GM23338 (cell line): ENCODE measurements at places on chromosomes 3 and 15.
A peak's percentile ranks its signal among the peaks of the same experiment; 100 is the strongest.

- no peaks in the 10 kb centered on the region for H3K27me3 ChIP-seq
- peaks cover 5% of the 10 kb centered on the region; the same call in 1 of the 2 replicates for H3K4me1 ChIP-seq
- H3K36me3 ChIP-seq, result no peaks in the 10 kb centered on the region
Measured at GRCh38 chr3:129398803-129399144, 29.7 kb downstream of the EFCAB12 start.

GRCh38 chr3:39207361-39208186 is 15.2 kb upstream of the XIRP1 start:
- H3K4me3 ChIP-seq, result no peak overlapping the region
- no peak overlapping the region for H3K27ac ChIP-seq
- H3K4me1 ChIP-seq, result peaks cover 23% of the 10 kb centered on the region
- H3K36me3 ChIP-seq, result no peaks in the 10 kb centered on the region

- H3K36me3 ChIP-seq, result peaks cover 76% of the 10 kb centered on the region
- no peak overlapping the region for H3K4me3 ChIP-seq
- H3K4me1 ChIP-seq, result peaks cover 32% of the 10 kb centered on the region
- peak overlapping the region; percentile 74 for H3K27ac ChIP-seq
- no peak for DNase-seq
Measured at GRCh38 chr15:64690008-64690407, 85.4 kb downstream of the RBPMS2 start.

GRCh38 chr3:17793542-17794195 is 51.2 kb upstream of the TBC1D5 start:
- no peak overlapping the region for H3K27ac ChIP-seq
- H3K4me3 ChIP-seq, result no peak overlapping the region
- DNase-seq, result no peak
- no peaks in the 10 kb centered on the region for H3K4me1 ChIP-seq
- H3K36me3 ChIP-seq, result no peaks in the 10 kb centered on the region
- H3K27me3 ChIP-seq, result no peaks in the 10 kb centered on the region

DNA sequence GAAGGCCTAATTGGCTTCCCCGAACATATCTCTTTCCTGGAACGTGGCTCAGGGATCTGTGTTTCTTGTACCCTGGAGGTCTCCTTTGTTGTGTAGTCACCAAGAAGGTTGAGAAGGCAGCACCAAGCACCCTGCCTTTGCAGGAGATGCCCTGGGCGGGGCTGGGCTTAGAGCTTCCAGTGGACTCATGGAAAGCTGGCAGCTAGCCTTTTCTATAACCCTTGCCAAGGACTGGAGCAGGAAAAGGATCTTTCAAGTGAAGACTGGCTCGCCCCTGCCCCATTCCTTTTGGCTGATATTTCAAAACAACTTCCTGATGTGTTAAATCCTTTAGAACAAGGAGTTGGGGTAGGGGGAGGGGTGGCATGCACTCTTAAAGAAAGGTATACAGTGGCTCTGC is 58.9 kb upstream of the EPHA6 start:
- no peaks in the 10 kb centered on the region for H3K27me3 ChIP-seq
- H3K36me3 ChIP-seq, result no peaks in the 10 kb centered on the region
- DNase-seq, result no peak
- no peaks in the 10 kb centered on the region for H3K4me1 ChIP-seq
- H3K27ac ChIP-seq, result no peak overlapping the region

- H3K27me3 ChIP-seq, result no peaks in the 10 kb centered on the region
- no peaks in the 10 kb centered on the region for H3K36me3 ChIP-seq
- peak overlapping the region; percentile 95 for H3K27ac ChIP-seq
- H3K4me1 ChIP-seq, result peaks cover 42% of the 10 kb centered on the region
- DNase-seq, result peak; percentile 50
- peak overlapping the region; percentile 41 for H3K4me3 ChIP-seq
Measured at GRCh38 chr3:42024591-42025351, 62.9 kb upstream of the ULK4 start.

DNA sequence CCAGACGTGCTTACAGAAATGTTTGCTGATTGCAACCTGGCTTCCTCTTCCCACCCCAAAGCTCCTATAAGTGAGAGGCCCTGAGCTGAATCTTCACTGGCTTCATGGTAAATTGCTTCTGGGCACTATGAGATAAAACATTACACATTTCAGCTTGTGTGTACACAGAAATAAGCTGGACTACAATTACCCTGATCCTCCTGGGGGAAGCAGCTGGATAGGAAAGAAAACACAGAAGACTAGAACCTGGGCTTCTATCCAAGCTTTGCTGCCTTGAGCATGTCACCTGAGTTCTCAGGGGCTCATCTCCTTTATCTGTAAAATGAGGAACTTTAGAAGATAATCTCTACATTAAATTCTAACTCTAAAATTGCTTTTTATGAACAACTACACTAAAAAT is 40.3 kb downstream of the THBS1 start:
- no peaks in the 10 kb centered on the region for H3K27me3 ChIP-seq
- H3K4me3 ChIP-seq, result no peak overlapping the region
- DNase-seq, result no peak
- no peaks in the 10 kb centered on the region for H3K36me3 ChIP-seq

DNA sequence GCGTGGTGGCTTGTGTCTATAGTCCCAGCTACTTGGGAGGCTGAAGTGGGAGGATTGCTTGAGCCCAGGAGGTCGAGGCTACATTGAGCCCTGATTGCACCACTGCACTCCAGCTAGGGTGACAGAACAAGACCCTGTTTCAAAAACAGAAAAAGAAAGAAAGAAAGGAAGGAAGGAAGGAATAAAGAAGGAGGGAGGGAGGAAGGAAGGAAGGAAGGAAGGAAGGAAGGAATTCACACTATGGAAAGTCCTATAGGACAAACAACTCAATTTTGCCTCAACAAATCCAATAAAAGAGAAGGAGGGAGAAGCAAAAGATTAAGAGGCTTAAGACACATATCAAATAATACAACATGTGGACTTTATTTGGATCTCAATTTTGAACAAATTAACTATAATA is 16.5 kb upstream of the TCF12 start:
- no peaks in the 10 kb centered on the region; the same call in 1 of the 2 replicates for H3K4me1 ChIP-seq
- H3K36me3 ChIP-seq, result no peaks in the 10 kb centered on the region
- H3K27ac ChIP-seq, result no peak overlapping the region
- no peak for DNase-seq
- H3K4me3 ChIP-seq, result no peak overlapping the region
- H3K27me3 ChIP-seq, result no peaks in the 10 kb centered on the region

DNA sequence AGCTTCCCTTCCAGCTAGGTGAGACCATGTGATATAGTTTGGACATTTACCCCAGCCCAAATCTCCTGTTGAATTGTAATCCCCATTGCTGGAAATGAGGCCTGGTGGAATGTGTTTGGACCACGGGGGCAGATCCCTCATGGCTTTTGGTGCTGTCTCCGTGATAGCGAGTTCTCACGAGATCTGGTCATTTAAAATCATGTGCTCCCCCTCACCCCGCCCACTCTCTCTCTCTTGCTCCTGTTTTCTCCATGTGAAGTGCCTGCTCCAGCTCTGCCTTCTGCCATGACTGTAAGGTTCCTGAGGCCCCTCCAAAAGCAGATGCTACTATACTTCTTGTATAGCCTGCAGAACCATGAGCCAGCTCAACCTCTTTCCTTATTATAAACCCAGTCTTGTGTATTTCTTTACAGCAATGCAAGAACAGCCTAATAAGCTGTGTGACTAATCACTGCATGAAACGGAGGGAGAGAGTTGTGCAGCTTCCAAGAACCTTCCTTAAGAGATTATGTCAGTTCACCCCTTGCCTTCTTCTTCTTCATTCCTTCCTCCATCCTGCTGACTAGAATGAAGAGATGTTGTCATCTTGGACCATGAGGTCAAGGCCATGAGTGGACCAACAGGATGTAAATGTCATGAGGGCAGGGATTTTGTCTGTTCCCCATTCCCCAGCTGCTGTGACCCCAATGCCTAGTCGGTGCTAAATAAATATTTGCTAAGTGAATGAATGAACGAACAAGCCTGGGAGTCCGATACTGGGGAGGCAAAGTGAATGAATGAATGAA is 91.0 kb downstream of the CPN2 start:
- no peak overlapping the region for H3K4me3 ChIP-seq
- H3K4me1 ChIP-seq, result peaks cover 4% of the 10 kb centered on the region; the same call in 1 of the 2 replicates
- H3K27me3 ChIP-seq, result no peaks in the 10 kb centered on the region
- no peaks in the 10 kb centered on the region; the same call in 1 of the 2 replicates for H3K36me3 ChIP-seq
- no peak for DNase-seq
- no peak overlapping the region for H3K27ac ChIP-seq

GRCh38 chr15:94749811-94750617 is 518.7 kb downstream of the MCTP2 start:
- H3K4me3 ChIP-seq, result no peak overlapping the region
- H3K4me1 ChIP-seq, result peaks cover 7% of the 10 kb centered on the region; the same call in 1 of the 2 replicates
- H3K36me3 ChIP-seq, result peaks cover 2% of the 10 kb centered on the region; the same call in 1 of the 2 replicates
- H3K27me3 ChIP-seq, result no peaks in the 10 kb centered on the region

DNA sequence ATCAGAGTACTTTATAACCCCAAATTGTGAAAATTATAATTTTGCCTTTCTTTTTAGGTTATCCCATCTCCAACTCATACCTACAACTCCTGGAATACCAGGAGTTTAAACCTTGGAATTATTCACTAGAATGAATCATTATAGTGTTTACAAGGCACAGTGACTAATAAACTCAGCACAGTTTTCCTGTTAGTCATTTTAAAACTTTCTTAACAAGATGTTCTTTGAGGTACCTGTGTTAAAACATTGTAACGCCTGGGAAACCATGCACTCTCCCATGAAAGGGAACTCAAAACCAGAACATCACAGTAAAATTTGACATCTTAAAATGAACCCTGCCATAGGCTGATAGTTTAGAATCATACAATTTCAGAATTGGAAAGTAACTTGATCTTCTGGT is 132.4 kb upstream of the OSTN start:
- H3K4me3 ChIP-seq, result no peak overlapping the region
- H3K27me3 ChIP-seq, result no peaks in the 10 kb centered on the region
- 0 out of 2 replicates have a peak, but pooled peaks cover 3% of the 10 kb centered on the region for H3K4me1 ChIP-seq
- no peak for DNase-seq

GRCh38 chr3:32128936-32129335 is 22.5 kb downstream of the GPD1L start:
- H3K4me3 ChIP-seq, result no peak overlapping the region
- H3K36me3 ChIP-seq, result no peaks in the 10 kb centered on the region
- no peak overlapping the region for H3K27ac ChIP-seq
- no peaks in the 10 kb centered on the region for H3K27me3 ChIP-seq
- DNase-seq, result no peak
- no peaks in the 10 kb centered on the region for H3K4me1 ChIP-seq

- H3K36me3 ChIP-seq, result no peaks in the 10 kb centered on the region
- H3K4me1 ChIP-seq, result no peaks in the 10 kb centered on the region
- no peak overlapping the region for H3K27ac ChIP-seq
- no peaks in the 10 kb centered on the region for H3K27me3 ChIP-seq
- no peak overlapping the region for H3K4me3 ChIP-seq
- DNase-seq, result no peak
Measured at GRCh38 chr3:120137548-120137947, 43.3 kb upstream of the GSK3B start.

DNA sequence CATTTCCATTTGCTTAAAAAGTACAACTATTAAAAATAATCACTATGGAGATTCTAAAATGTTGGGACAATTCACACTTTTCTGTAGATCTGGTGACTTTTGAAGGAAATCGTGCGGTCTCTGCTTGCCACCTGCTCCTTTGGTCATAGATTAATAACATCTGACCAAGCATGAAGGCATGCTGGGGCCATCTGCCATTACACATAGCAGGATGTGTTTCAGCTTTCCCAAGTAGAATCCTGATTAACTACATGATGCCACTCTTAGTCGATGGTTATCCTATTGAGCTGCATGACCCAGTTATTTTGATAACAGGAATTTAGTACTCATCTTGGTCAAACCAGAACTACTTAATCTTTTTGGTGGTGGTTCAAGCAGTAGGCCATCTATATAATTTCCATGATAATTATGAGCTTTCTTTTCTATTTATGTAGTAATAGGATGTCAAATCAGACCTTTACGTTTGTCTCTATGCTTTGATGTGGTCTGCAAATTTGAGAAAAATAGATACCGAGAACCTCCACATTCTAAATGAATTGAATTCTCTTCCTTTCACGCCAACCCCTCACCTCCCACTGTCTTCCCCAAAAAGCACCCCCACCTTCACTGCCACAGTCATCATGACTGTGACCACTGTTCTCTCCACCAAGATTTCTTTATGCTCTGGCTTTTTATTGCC is 158.1 kb downstream of the DIPK2A start:
- H3K27me3 ChIP-seq, result no peaks in the 10 kb centered on the region
- H3K4me3 ChIP-seq, result no peak overlapping the region
- no peak for DNase-seq
- H3K27ac ChIP-seq, result no peak overlapping the region

GRCh38 chr3:122678506-122678905 is 2.1 kb upstream of the PARP14 start:
- H3K27ac ChIP-seq, result no peak overlapping the region
- DNase-seq, result no peak
- no peak overlapping the region for H3K4me3 ChIP-seq
